ENCODE measurements at places on chromosomes 5 and 9.

GRCh38 chr5:59609501-59610265, 283.8 kb downstream of the PDE4D start:
- DNase-seq = no peak

GRCh38 chr5:174601946-174602345, 122.4 kb upstream of the MSX2 start:
- no peak for DNase-seq

- no peak for DNase-seq
Observed at GRCh38 chr9:82764061-82764668, 298.8 kb downstream of the RASEF start.

GRCh38 chr9:105883847-105884246, 189.5 kb downstream of the TMEM38B start:
- no peak for DNase-seq

DNA sequence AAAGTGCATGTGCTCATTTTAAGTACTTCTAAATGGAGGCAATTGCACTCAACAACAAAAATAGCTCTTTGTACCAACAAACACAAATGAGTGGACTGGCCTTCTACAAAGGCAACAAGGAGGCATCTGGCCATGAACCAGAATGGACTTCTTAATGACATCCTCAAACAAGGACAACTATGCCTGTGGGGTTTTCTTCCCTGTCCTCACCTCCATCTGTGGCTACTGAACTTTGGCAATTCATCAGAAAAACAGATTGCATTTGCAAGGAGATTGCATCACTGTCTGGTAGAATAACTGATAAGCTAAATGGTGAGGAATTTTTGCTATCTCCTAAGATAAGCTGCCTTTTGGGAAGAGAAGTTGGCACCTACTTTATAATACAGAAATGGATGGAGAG, 447.3 kb upstream of the CCNG1 start:
- no peak for DNase-seq

GRCh38 chr9:34568774-34569173, 20.8 kb downstream of the CNTFR start:
- no peak for DNase-seq

DNA sequence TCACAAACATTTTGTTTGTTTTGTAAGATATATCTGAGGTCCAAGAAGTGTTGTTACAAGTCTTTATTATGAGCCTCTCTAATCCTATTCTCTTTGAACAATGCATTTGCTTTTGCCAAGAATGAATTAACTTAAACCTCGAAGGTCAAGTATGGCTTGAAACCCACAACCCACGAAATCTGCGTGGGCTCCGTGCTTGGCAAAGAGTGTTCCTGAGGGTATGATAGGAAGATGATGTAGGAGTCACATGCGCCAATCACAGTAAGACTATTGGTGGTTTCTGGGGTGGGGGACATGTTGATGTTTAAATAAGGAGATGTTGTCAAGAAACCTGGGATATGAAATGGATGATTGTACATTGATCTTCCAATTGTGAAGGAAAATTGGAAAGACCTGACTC, 330.8 kb upstream of the RFX3 start:
- no peak for DNase-seq

DNA sequence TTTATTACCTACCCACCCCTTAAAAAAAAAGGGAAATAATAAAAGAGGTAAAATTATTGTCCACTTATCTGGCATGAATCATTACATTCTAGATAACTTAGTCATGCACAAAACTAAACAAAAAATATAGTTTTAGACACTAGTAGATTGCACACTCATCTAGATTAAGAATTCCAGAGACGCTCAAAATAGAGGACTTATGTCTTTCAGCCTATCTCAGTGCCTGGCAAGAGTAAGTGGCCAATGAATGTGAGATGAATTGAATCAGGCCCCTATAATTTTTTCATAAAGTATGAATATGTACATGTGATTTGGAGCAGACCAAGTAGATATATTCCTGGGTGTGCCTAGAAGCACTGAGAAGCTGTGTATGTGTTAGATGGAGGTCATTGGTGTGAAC, 2.0 kb upstream of the RXFP3 start:
- DNase-seq = no peak

DNA sequence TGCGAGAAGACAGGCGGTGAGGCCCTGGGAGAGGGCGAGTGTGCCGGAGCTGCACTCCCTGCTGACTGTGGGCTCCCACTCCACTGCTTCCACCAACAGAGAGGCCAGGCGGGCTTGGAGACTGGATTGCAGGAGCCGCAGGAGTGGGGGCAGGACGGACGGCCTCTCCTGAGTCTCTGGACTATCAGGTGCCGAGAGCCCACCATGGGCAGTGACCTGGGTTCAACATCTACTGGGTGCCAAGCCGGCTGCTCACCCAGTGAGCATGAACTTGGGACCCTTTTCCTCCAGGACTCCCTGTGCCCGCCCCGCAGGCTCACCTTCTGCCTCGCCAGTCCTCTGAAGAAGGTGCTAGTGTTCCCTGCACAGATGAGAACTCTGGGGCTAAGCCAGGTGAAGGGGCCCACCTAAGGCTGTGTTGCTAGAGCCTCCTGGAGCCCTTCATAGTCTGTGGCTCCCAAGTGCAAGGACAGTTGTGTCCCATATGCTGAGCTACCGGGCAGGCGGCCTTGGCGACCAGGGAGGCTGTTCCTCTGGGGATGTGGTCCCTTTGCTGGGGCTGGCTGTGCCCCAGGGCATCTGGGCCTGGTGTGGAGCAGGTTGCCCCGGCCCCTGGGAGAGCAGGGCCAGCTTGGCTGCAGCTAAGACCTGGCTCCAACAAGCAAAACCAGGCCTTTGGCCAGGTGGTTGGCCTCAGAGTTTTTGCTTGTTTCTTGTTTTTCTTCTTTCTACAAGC, 77.7 kb upstream of the PHYKPL start:
- DNase-seq = no peak

DNA sequence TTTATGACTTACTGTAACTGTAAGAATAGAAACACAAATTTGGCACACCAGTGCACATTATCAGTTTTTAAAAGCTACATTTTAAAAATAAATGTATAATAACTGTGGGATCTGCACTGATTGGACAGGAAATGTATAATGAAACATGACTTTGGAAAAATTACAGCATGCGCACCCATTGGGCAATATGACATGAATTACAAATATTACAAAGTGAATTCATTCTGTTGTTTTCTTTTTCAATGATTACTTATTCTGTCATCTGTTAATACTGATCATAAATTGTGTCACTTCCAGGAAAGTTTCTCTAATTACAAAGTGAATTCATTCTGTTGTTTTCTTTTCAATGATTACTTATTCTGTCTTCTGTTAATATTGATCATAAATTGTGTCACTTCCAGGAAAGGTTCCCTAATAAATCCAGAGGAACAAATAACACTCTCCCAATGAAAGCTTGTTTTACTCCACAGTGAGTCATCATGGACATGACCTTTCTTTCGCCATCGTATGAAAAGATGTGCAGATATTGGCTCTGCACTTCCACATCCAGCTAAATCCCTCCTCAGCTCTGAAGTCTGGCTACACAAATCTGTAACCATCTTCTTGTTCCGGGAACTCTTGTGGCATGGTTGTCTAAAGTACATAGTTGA, 297.0 kb upstream of the HAPLN1 start:
- no peak for DNase-seq

GRCh38 chr5:88488130-88488529, 219.5 kb upstream of the TMEM161B start:
- no peak for DNase-seq

GRCh38 chr5:12354686-12355085, 450.4 kb upstream of the CTNND2 start:
- no peak for DNase-seq

GRCh38 chr9:120490888-120491595, 88.9 kb downstream of the CDK5RAP2 start:
- DNase-seq = no peak

GRCh38 chr9:18632632-18633403, 158.9 kb downstream of the ADAMTSL1 start:
- no peak for DNase-seq

DNA sequence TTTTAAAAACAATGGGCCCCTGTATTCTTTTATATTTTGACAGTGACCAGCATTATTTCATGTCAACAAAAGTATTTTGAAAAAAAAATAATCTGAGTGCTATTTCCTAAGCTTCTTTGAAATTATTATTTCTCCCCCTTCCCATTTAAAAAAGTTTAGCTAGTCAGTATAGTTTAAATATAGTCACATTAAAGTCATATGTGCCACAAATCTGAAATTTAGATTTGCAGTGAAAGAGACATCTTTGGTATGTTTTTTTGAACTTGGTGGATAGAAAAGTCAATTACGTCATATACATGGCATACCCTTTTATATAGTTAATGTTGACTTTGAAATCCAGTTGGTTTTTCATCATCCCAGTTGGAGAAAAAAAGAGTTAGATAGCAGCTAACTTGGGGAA, 297.0 kb downstream of the CCDC171 start:
- DNase-seq = no peak

All from T-helper 22 cell (primary cell).